ENCODE measurements at places on chromosomes 5 and 9.

GRCh38 chr9:23551929-23552707, 273.9 kb downstream of the ELAVL2 start:
- no peak for DNase-seq

DNA sequence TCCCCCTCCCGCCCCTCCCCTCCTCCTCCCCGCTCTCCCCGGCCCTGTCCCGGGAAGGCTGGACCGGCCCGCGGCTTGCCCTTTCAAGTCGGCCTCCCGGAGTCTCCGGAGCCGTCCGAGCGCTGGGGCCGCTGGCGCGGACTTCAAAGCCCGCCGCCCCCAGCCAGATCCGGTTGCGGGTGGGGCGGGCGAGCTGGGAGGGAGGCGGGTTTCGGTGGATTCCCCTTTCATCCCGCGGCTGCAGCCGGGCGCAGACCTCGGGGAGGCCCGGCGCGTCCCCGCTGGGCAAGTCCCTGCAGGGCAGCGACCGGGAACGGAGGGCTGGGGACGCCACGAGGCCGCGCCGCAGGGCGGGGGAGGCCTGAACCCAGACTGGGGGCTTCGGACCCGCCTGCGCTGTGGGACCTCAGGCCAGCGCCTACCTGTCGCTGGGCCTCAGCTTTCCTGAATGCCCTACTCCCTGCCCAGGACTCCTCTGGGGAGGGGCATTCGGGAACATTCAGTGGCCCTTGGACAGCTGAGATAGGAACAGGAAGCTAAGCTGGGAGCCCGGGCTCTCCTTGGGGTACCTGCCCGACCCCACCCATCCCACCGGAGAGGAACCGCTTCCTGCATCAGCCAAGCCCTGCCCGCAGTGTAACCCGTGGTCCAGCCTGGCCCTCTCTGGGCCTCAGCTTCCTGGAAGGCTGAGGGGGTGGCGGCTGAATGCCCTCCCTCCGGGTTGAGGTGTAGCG, 23.4 kb downstream of the C9orf50 start:
- no peak for DNase-seq

- no peak for DNase-seq
Observed at GRCh38 chr9:97543561-97543960, 42.1 kb downstream of the TMOD1 start.

DNA sequence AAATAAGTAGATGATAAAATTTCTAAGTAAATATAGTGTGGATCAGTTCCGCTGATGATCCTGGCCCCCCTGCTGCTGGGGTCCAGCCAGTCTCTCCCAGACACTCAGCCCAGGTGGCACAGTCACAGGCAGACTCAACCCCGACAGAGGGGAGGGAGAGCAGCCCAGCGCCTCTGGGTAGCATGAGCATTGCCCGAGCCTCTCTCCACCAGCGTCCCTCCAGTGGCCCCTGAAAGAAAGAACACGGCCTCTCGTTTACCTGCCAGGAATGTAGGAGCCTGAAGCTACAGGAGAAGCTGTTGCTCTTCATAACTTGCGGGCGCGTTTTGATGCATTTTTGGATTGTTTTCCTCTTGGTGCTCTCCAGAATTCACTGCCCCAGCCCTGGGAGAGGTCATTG, 68.8 kb upstream of the ICE1 start:
- no peak for DNase-seq

- no peak for DNase-seq
Observed at GRCh38 chr5:32088214-32088613, 85.9 kb downstream of the GOLPH3 start.

DNA sequence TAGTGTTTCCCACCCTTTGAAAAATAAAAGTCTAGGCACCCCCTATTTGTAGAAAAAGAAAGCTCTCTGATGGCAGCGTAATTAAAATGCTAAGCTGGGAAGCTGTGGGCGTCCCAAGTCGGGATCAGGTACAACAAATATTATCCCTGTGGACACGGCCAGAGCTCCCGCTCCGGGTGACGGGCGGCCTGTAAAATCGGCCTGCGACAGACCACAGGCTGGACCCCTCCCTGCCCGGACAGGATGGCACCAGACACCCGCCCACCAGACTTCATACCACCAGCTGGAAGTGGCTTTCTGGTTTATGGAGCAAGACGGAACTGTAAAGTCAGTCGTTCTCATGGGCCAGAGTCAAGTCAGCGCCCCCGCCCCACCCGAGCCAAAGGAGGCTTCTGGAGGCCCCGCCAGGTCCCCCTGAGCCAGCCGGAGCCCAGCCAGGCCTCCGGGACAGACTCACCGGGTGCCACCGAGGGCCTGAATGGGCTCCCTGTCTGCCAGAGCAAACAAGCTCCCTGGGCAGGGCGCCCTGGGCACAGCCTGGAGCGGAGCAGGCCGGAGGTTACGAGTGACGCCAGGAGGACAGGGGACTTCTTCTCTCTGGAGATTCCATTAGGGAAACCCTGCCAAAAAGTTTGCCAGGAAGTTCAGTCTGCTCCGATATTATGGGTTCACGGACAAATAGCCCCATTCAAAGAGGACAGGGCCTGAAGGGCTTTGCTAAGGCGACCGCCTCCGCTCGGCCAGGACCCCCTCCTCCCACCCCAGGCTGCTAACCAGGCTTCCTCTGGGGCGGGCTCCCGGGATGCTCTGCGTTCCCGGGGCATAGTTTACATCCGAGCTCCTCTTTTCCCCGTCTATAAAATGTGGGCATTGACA, 173.7 kb downstream of the ERCC6L2 start:
- DNase-seq = no peak

GRCh38 chr9:105362470-105362869, 85.4 kb upstream of the FSD1L start:
- no peak for DNase-seq

DNA sequence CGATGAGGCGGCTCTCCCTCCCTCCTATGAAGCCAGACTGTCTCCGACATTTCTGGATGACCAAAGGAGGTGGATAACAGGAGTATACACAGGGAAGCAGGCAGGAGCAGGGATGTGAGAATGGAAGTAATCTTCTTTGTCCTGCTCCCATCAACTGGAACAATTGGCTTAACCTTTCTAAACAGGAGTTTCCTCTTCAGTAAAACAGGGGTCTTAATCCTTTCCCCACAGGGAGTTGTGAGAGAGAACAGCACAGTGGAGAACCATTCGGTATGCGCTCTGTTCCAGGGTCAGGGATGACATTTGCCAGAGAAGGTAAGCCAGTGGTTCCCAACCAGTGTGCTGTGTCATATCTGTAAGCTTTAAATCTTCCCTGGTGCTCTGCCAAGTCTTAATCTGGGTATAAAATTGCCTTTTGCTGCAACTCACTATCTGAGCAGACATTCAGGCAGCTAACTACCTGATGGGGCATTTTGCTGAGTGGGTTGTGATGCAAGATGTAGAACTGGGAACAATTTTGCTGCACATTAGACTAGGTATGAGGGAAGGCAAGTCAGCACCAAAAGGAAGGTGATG, 294.8 kb upstream of the KIF2A start:
- no peak for DNase-seq

DNA sequence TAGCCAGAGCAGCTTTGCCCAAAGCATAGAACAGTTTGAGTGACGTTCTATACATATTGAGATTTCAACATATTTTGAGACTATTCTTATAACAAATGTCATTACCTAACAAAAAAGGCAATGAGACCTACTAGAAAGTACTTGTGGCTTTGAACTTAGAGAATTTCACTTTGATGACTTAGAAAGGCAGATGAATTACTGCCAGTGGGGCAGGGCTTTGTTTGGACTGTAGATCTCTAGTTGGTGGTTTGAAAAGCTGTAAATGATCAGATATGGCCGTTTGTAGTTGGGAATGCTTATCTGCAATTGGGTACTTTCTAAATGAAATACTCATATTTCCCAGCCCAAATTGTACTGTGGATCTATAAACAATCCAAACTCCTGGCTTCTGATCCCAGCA, 28.1 kb downstream of the SOX30 start:
- no peak for DNase-seq

DNA sequence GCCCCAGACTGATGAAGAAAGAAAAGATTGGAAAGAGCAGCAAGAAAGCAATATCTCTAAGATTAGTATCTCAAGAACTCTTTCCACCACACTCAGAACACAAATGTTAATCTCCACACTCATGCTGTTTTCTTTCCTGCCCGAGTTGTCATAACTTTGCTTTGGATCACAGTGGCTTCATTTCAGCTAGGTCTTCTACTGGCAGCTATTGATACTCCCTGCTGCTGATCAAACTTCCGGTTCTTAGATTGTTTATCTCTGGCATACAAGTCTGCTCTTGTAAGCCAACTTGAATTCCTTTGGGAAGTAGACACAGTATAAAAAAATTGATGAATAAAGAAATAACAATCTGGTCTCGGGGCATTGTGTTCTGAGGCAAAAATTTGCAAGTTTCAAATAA, 77.7 kb upstream of the SPEF2 start:
- no peak for DNase-seq

GRCh38 chr9:107316795-107317661, 33.9 kb downstream of the RAD23B start:
- no peak for DNase-seq

DNA sequence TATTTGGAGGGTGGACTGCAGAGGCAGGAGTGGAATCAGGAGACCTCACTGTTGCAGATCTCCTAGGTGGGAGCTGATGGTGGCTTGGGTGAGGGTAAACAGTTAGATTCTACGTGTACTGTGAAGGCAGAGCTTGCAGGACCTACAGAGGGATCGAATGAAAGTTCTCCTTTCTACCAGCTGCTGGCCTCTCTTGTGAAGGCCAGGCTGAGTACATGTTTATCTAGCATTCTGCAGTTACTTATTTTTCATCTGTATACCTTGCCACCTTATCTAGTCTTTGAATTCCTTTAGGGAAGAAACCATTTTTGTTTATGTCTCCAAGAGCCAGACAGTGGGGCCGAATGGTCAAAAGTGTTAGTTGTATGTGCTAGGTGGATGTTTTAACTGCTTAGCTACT, 57.6 kb downstream of the PTTG1 start:
- no peak for DNase-seq

DNA sequence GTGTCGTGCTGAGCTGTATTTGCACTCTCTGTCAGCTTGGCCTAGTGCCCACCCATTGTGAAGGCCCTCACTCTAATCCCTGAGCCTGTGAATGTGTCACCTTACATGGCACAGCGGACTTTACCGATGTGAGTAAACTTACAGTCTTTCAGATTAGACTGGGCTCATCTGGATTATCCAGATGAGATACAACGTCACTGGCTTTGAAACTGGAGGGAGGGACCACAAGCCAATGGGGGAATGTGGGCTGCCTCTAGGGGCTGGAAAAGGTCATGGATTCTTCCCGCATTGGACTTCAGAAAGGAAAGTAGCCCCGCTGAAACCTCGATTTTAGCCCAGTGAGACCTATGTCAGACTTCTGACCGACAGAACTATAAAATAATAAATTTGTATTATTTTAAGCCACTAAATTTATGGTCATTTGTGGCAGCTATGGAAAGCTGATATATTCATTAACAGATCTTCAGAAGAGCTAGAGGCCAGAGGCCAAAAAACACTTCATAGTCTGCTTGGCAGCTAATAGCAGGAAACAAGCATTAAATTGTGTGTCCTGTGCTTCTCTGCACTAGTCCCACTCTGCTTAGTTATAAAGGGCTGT, 139.0 kb upstream of the GAS1 start:
- no peak for DNase-seq

DNA sequence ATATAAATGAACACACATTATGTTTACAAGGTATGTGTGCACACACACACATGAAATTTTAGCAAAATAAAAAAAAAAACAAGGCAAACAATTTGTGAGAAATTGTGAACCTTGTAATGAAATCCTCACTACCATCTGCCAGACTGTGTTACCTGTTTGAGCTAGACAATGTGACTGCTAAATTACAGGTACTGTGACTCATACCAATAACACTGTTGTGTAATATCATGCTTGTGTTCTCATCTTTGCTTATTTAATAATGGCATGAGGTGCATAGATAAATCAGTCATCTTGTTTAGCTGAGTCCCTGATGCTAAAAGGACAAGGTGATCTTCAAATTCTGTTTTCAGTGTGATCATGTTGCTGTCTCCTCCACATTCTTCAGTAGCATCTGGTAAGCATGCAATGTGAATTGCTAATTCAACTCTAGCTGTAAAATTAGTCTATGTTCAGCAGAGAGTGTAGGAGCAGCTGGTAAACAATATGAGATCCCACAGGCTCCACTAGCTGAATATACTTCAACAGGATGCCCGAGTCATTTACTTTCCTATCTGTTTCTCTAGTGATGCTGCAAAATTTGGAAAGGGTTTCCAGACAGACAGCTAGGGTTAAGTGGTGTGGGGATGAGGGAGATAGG, 966.3 kb upstream of the C9orf72 start:
- no peak for DNase-seq

- DNase-seq = no peak
Observed at GRCh38 chr5:82221020-82221419, 57.1 kb downstream of the RPS23 start.

GRCh38 chr5:83503662-83504061, 32.1 kb downstream of the VCAN start:
- no peak for DNase-seq

- no peak for DNase-seq
Observed at GRCh38 chr5:176181271-176181855, 56.9 kb upstream of the SIMC1 start.

- DNase-seq = no peak
Observed at GRCh38 chr5:149940941-149941644, 3.5 kb downstream of the PDE6A start.

DNA sequence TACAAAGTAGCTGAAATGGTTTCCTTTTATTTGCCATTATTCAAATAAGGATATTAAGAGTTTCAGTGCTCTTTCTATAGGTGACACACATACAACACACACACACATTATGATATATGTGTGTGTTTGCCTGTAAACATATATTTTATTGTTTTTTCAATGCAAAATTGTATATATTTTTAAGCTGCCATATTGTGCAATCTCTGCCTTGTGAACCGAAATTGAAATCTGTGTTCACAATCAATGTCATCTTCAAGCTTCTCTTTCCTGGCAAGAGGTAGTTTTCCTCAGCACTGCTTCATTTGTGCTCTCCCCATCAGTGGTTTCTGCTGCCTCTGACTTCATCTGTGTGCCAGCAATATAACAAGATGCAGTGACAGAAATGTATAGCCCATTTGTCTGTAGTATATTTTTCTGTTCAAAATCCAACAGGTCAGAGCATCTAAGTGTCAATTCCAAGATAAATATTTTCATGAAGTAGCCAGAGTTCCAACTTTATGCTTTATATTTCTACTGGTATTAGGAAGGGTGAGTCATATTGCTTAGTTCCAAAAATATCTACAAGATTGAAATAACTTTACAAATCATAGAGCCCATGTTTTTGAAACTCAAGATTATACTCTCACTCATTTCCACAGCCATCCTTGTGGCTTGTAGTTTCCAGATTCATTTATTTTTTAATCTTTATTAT, 1704.8 kb upstream of the CDH9 start:
- no peak for DNase-seq

DNA sequence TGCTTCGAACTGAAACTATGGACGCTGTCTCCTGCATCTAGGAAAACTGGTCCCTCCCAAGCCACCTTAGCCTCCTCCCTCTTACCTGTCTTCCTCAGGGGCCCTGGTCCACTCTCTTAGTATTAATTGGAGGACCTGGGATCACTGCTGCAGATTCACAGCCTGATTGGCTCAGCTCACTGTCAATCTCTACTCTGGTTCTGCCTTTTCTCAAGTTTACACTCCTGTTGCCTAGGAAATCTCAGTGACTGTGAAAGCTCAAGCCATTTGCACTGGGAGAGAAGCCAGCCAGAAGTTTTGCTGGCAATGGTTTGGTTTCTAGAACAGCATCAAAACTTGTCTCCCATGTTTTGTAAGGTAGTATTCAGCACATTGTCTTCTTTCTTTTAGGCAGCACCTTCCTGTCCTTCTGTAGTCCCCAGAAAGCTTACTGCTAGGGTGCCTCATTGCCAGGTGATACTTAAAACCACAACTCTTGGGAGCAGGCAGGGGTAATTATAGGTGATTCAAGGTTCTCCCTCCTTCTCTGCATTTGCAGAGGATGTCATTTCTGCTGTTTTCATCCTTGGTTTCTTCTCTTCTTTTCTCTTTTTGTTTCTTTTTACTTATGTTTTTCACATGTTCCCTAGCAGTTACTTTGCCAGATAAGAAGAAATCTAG, at the start of gene CAPSL:
CAPSL (minus strand) TSS at position 55 of the 660 bp plus-strand sequence. CDS start 17,502 bp downstream, outside the sequence.
- no peak for DNase-seq
